ENCODE measurements at places on chromosomes 3 and 15.

DNA sequence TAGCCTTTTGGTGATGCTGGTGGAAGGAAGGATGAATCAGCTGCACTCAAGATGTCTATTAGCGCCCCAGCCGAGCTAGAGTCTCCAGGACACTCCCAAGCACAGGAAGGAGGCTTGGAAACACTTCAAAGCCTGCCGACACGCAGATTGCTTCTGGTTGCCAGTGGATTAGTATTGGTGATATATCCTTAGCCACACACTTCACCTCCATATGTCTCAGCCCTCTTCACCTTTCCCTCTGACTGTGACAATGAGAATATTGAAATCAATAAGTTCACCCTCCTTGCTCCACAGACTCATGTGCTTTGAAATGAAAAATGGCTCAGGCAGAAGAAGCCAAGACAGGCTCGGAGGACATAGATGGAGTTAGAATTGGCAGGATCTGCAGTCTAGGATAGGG is 102.9 kb upstream of the LRRN1 start:
- no peak for DNase-seq

- DNase-seq: no peak
Measured at GRCh38 chr3:172286548-172287148, 161.6 kb downstream of the GHSR start.

DNA sequence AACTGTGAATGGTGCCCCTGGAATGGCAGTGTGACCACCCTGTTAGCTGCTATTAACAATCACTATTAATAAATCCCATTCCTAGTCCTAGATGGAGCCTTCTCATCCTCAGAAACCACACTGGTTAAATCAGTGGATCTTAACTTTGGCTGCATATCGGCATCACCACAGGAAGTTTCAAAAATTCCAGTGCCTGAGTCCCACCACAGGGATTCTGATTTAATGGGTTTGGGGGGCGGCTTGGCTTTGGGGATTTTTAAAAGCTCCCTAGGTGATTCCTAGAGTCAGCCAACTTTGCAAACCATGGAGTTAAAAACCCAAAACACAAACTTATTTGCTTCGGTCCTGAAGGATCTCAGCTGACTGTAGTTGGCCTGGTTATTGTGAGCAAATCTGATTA is 3.1 kb downstream of the FAM107A start:
- no peak for DNase-seq

GRCh38 chr15:48596415-48596814 is 49.1 kb downstream of the FBN1 start:
- no peak for DNase-seq

GRCh38 chr3:80338366-80338765 is 570.6 kb upstream of the ROBO1 start:
- no peak for DNase-seq

DNA sequence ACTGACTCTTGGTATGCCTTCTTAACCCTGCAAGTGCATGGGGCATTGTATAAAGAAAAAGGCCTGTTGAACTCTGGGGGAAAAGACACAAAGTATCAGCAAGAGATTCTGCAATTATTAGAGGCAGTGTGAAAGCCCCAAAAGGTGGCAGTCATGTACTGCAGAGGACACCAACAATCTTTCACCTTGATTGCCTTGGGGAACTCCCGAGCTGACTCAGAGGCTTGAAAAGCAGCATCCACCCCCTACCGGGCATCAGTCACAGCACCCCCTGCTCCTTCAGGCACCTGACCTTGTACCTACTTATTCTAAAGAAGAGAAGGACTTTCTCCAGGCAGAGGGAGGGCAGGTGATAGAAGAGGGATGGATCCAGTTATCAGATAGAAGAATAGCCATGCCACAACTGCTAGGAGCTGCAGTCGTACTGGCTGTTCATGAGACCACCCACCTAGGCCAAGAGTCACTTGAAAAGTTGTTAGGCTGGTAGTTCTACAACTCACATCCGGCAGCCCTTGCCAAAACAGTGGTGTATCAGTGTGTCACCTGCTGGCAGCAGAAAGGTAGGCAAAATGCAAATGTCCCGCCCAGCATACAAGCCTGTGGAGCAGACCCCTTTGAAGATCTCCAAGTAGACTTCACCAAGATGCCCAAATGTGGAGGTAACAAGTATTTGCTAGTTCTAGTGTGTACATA is 241.6 kb upstream of the CNTN6 start:
- no peak for DNase-seq

- DNase-seq: no peak
Measured at GRCh38 chr15:60667190-60667868, 188.4 kb upstream of the ICE2 start.

- no peak for DNase-seq
Measured at GRCh38 chr15:94057305-94057704, 174.1 kb upstream of the MCTP2 start.

- DNase-seq: no peak
Measured at GRCh38 chr15:68343579-68344225, 66.2 kb downstream of the FEM1B start.

DNA sequence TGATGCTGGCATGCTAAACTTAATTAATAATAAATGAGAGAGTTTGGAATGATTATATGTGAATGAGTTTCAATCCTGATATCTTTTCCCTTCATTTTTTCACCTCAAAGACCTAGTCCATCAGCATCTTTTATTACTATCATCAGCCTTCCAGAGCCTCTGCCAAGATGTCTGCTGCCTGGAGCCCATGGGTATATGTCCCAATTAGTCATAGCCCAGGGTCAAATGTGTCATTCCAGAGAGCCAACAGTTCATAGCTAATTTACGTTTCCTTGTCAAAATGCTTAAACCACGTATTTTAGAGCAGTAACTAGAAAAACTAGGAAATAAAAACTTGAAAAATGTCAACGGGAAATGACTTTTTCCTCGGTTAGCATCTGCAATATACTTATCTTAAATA is 457.9 kb downstream of the SI start:
- no peak for DNase-seq

DNA sequence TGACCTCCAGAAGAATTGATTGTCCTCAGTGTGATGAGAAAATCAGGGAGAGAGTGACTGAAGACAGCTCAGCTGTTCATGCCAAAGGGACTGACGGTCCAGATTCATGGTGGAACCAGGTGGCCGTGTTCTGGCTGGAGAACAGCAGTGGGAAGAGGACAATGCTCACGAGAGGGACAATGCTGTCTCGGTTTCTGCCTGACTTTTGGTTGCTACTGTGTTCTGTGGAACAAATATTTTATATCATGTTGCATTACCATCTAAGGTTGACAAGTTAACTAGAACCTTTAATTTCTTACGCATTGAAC is 58.0 kb upstream of the ULK4 start:
- no peak for DNase-seq

DNA sequence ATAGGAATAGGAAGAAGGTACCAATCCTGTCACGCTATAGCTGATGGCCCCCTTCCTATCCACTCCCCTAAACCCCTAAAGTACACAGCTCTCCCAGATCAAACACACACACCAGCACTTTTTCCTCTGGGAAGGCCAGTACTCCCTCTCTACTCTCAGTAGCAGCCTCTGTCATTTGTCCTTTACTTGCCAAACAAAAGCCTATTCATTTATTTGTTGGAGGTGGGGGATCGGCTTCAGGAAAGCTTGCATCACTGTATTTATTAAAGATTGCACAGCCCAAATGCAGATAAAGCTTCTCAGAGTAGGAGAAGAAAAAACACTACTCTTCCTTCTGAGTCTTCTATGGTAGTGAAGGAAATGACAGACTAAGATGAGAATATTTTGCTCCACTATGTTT is 429.7 kb upstream of the RASGRP1 start:
- no peak for DNase-seq

- no peak for DNase-seq
Measured at GRCh38 chr15:45821390-45821789, 186.6 kb downstream of the SQOR start.

DNA sequence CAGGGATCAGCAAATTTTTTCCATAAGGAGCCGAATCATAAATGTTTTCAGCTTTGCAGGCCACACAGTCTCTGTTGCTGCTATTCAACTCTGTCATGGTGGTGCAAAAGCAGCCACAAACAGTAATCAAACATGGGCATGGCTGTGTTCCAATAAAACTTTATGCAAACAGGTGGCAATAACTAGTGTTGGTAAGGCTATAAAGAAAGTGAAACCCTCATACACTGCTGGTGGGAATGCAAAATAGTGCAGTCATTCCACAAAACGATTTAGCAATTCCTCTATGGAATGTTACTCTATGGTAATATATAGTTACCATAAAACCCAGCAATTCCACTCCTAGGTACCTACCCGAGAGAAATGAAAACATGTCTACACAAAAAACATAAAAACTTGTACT is 14.0 kb upstream of the MRPS25 start:
- DNase-seq: no peak

DNA sequence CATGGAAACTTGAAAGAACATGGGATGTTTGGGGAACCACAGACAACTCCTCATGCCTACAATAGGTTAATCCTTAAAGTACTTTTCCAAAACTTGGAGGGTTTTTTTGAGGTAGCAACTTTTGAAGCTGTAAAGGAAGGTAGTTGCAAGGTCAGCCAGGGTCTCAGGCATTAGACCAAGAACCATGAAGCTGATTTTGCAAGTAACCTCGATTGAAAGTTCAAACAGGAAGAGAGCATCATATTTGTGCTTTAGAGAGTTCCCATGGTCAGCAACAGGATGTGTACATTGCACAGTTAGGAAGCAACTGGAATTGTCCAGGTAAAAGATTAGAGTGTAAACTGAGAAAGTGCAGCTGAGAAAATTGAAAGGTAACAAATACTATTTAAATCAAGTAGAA is 199.8 kb upstream of the NR2F2 start:
- no peak for DNase-seq

GRCh38 chr15:81062937-81063336 is 62.2 kb downstream of the TLNRD1 start:
- no peak for DNase-seq

- no peak for DNase-seq
Measured at GRCh38 chr3:20143519-20143918, 42.5 kb downstream of the SGO1 start.

GRCh38 chr15:36358094-36358493 is 221.3 kb upstream of the CDIN1 start:
- no peak for DNase-seq

- no peak for DNase-seq
Measured at GRCh38 chr15:44813231-44813630, 76.9 kb downstream of the TRIM69 start.

DNA sequence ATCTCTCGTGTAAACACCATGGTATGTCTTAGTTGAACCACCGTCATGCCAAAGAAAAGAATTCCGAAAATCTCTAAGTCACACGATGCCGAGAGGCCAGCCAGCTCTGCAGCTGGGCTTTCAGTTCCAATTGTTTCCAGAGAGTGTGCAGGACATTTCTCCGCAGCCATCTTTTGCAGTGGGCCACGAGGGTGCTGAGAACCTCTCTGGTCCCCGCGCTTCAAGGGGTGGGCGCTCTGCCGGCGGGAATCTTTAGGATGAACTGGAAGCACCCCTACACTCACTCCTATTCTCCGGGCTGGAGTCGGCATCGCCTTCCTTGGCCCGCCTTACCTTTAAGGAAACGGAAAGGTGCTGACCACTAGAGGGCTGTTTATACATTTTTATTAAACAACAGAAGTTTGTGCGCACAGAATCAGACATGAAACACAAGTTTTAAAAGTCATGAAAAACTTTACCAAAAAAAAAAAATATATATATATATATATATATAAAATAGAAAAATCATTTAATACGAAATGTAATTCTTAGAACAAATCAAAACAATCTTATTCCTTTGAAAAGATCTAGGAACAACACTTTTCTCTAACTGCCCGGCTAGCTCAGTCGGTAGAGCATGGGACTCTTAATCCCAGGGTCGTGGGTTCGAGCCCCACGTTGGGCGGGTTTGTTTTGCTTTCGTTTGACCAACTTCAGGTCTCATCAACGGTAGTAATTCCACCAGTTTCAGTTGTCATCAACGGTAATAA is 12.5 kb upstream of the MORF4L1 start:
- peak; percentile 88 for DNase-seq
